ENCODE measurements at places on chromosomes 6 and 20.

DNA sequence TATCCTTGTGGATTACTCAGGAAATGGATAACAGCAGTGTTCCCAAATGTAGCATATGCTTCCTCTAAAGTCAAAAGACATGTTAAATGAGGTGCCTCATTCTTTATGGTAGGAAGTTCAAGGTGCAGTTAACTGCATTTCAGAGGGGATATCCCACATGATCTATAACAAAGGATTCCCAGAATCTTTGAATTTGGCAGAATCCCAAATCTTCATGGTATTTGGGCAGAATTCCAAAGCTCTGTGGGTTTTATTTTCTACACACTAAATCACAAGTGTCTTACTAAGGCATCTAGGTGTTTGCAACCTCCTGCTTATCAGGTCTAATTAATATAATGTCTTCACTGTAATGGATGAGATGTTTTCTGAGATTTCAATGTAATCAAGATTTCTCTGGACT, 364.3 kb upstream of the MAN1A1 start:
- ATAC-seq, result no peak

DNA sequence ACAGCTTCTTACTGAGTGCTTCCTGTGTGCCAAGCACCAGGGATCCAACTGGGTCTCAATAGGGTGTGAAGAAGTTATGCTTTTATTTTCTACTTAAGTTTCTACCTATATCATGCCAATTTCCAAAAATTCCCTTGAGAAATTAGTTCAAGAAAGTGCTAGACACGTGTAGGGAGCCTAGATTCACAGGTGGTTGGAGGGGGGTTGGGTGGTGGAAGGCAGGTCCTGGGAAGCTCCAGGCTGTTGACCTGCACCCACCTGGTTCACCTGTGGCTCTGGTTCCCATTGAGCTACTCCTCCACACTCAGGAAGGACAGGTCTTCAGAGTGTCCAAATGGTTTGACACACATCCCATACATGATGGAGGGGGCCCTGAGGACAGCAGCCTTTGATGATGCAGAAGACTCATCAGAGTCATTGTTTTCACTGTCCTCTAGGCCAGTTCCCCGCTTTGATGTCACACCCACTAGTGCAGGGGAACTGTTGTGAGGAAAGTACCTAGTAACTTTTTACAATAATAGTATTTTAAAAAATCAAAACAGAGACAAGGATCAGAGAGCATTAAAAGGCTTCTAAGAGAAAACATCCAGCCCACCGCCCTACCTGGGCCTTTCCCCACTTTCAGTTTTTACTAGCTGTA, 39.8 kb upstream of the MYL9 start:
- no peak for ATAC-seq

DNA sequence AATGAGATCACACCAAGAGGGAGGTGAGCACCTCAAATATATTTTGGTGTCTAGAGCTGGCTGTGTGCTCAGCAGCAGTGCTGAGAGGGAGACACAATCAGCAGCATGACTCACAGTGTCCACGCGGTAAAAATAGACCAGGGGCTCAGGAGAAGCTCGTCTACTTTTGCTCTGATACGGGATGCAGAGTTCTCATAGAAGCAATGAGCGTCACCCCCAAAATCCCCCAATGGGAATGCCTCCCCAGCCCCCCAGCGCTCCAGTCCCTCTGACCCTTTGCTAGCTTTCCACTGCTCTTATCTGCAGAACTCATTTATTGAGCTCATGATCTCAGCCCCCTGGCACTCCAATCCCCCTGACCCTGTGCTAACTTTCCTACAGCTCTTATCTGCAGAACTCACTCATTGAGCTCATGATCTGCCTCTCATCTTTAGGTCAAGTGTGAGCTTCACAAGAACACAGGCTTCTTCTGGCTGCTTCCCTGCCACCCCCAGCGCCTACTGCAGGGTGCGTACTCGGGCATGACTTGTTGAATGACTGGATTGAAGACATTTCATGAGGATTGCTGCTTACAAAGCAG, 34.0 kb downstream of the SYNDIG1 start:
- peak; percentile 64 for ATAC-seq

DNA sequence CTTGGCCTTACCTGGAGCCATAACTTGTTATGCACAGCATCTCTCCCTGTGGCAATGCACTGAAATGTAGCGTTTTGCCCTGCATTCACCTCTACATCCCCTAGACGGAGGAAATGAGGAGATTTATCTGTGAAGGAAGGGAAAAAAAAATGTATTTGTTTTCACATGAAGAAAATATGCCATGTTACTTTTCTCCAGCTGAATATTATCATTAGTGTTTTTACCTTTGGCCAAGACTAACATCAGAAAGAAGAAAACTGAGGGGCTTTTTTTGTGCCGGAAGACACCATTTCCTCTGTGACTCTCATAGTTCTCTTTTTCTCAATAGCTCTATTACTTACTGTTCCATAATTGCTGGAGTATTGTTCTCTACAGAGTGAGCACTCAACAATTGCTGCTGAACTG, 280.4 kb downstream of the PTPRK start:
- ATAC-seq, result no peak

- ATAC-seq, result no peak
Observed at GRCh38 chr6:168417679-168418557, 23.1 kb upstream of the SMOC2 start.

DNA sequence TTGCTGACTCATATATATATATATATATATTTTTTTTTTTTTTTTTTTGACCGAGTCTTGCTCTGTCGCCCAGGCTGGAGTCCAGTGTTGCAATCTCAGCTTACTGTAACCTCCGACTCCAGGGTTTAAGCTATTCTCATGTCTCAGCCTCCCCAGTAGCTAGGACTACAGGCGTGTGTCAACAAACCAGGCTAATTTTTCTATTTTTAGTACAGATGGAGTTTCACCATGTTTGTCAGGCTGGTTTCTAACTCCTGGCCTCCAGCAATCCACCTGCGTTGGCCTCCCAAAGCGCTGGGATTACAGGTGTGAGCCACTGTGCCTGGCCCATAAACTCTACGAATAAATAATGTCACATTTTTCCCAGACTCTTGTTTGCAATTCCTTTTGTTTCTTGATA, 4.8 kb downstream of the LRP11 start:
- ATAC-seq, result no peak

DNA sequence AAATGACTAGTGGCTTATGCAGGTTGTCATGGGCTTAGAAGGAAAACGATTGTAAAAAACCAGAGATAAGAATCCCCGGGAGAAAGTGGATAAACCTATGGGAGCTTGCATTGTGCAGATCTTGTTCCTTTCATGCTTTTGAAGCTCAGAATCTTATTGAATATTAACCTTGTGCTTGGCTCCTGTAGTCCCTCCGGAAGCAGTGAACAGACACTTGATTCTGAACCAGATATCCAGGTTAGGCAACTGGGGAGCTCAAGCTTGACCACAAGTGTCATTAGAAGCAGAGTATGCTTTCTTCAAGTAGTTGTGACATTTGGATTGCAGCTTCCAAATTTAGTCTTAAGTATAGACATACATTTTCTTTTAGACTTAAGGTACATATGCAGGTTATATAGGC, 212.6 kb upstream of the MOCS1 start:
- ATAC-seq, result no peak

DNA sequence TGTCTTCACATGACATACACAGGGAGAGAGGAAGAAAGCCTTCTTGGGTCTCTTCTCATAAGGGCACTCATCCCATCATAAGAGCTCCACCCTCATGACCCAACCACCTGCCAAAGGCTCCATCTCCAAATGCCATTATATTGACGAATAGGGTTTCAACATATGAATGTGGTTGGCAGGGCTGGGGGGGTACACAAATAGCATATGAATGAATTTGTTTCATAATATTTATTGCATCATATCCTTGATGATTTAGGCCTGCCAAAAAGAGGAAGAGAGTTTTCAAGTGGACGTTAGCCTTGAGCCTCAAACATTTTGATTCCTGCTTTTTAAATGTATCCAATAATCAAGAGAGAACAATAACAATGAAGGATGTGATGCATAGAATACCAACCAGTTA, 26.2 kb upstream of the OPRM1 start:
- ATAC-seq, result no peak

- no peak for ATAC-seq
Observed at GRCh38 chr6:72248621-72249020, 362.3 kb downstream of the RIMS1 start.

DNA sequence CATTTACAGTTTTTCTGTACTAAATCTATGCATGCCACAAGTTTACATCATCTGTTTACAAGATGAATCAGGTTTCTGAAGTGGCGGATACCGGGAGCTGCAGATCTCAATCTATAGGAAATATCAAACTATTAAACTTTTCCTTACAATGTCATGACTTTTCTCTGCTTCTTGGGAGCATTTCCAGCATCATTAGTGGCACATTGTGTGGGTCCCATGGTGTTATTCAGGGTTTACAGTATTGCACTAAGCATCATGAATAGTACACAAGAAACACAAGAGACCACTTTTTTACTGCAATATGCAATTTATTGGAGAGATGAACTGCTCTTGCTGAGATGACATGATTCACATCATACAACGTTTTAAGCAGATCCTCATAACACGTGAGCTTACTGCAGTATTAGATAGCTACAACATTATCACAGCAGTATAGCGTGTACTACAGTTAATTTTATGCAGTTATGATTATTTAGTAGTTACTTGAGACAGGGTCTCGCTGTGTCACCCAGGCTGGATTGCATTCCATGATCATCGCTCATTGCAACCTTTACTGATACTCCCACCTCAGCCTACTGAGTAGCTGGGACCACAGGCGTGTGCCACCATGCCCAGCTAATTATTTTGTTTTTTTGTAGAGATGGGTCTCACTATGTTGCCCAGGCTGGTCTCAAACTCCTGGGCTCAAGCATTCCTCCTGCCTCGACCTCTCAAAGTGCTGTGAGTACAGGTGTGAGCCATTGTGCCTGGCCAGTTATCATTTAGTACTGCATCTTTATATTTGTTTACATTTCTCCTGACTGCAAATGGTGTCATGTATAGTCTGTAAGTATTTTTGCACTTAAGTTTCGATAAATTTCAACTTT, 18.4 kb downstream of the BLTP3A start:
- no peak for ATAC-seq

DNA sequence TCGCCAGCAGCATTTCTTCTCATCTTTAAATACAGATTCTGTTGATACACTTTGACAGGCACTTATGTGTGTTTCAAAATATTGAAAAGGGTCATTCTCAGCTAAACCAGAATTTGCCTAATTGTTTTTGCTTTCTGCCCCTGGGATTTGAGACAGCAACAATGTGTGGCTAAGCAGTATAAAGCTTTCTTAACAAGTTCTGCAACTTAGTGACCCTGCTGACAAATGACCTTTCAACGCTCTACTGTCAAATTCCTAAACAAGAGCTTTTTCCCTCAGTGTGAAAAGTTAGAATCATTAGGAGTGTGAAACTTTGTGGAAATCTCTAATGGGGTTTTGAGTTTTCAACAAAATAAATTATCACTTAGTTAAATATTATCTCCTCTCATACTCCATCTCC, 414.6 kb downstream of the RFPL4B start:
- no peak for ATAC-seq

DNA sequence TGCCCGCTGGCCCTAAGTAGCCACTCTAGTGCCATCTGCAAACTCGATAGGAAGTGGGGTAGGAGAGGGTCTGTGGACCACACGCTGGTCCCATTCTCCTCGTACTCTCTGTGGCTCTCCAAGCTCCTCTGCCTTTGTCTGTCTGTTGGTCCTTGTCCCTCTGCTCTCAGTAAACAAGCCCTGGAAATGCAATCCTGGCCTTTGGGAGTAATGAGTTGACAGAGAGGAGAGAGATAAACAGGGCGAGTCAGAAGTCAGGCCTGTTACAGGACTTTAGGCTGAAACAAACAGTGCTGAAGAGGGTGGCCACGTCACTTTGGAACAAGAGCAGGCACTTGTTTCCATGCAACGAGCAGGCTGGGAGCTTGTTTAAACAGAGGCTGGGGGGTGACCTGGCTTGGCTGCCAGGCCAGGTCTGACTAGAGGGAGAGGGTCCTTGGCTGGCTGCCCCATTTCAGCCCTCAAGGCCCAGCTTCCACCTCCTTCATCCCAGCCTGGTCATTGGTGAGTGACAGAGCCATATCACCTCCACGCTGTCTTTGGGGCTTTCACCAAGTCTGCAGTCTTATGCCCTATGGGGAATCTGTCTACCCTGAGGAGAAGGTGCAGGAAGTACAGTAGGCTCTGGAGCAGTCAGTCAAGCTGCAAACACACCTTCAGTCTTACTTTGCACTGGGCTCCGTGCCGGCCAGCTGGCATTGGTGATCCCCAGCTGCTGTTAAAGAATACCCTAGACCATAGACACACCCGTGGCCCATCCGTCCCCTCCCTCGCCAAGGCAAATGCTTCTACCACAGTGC, 22.6 kb downstream of the FOXP4 start:
- ATAC-seq, result no peak

DNA sequence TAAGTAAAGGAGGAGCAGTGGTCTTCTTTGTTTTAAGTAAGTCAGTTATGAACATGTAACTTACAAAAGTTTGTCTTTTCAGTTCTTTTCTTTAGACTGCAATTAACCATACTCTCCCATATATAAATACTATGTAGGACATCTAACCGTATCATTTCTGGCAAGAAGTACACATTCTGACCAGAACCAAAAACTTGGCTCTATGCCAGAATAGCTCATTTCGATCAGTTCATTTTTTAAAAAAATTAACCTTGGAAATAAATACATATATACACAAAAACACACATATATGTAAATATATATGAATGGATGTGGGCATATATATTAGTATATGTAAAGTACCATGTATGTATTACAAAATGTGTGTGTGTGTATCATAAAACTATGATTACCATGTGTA, 145.0 kb downstream of the PHACTR1 start:
- no peak for ATAC-seq

GRCh38 chr6:25458485-25458884, 179.3 kb downstream of the CARMIL1 start:
- ATAC-seq, result peak; percentile 70

GRCh38 chr20:48155268-48155667, 370.0 kb upstream of the SULF2 start:
- no peak for ATAC-seq

DNA sequence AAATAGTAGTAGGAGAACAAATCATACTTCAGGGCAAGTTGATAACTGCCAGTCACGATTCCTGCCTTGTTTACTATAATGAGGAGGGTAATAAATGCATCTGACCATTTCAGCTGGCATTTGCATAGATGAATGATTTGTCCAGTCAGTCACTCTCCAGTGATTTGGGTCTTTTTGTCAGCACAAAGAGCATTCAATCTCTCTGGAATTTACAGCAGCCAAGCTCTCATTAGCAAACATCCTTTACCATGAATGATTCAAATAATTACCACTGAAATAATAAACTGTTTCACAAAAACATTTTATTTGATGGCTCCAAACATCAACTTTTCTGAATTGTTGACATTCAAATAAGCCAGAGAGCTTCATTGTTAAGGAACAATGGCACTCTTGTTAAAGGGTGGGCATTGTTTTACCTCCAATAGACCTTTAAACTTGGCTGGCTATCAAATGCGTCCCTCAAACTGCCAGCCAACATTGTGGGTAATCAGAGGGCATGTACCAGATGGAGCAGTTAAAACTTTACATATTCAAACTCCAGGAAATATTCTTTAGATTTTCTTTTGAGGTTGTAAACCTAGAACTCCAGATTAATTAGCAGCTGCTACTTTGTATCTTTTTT, 30.0 kb upstream of the FBXL4 start:
- ATAC-seq, result no peak

Data from SK-N-SH treated with all-trans-retinoic acid at 6 μM for 48 hours (cell line).